ENCODE measurements at places on chromosomes 12 and 14.

DNA sequence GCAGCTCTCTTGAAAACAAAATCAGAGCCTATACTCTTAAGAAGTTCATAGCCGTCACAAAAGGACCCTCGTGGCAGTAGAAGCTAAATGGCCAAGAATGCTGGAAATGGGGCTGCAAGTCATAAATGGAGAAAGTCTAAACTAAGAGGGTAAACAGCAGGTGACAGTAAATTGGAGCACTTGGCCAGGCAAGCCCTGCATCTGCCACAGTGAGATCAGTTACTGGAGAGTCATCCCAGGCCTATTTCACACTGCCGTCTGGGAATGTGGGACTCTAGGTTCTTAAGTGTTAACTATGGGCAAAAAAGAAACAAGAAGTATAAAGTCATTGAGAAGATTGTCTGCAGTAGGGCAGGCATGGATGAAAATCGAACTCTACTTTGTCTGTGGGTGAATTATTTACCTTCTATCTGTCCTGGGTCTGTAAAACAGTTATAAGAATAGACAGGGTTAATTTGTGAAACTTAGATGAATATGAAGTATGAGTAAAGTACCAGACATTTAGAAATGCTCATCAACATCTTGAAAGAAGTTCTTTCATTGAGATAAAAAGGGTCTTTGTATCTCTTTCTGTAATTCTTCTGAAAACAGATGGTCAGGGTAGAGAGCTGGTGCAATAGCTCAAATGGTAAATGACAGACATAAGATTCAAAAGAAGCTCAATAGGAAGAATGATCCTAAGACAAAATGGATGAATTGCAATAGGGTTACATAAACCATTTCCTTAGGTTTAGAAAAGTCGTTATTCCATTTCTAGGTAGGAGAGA is 792.5 kb downstream of the DIO2 start:
- DNase-seq, result no peak

GRCh38 chr12:58804749-58805148 is 115.6 kb downstream of the LRIG3 start:
- no peak for DNase-seq

GRCh38 chr12:131096681-131097181 is 143.0 kb downstream of the ADGRD1 start:
- DNase-seq, result no peak

DNA sequence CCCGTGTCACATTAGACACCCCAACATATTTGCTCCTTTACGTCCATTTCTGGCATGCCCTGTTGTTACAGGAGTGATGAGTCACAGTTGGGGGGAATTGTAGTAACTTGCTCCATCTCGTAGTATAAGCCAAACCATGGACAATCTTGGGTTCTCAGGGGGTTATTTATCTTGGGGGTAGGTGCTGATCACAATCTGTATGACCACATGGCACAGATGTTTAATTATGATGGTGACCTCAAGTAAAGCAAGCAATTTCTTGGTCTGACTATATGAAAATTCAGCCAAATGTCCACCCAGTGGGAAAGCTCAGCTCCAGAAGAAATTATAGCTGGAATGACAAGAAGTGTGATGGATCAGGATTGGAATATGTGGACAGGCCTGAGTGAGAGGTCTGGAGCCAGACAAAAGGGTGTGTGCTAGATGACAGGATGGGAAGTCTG is 32.1 kb upstream of the STON2 start:
- no peak for DNase-seq

DNA sequence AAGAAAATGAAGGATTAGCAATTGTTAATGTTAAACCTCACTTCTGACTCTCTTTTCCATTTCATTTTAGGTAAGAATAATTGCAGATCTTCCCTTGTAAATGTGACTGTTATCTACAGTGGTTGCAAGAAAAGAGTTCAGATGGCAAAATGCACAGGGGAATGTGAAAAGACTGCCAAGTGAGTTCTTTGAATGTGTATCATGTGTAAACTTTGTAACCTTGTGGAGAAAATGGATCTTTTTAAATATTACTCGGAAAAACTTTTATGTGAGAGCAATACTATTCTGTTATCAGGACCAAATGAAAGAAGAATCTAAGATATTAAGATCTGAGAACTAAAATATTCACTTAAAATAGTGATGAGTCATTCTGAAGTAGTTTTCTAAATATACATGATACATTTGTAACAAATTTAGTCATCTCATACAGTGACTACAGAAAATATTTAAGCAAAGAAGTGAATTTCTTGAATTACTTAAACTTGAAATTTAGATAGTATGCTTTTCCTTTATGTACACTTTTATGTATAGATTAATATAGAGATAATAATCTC is 122.5 kb upstream of the CNTN1 start:
- DNase-seq, result no peak

GRCh38 chr14:69620981-69621380 is 9.6 kb downstream of the SUSD6 start:
- DNase-seq, result no peak

GRCh38 chr14:37855871-37856270 is 260.4 kb downstream of the TTC6 start:
- DNase-seq, result no peak

DNA sequence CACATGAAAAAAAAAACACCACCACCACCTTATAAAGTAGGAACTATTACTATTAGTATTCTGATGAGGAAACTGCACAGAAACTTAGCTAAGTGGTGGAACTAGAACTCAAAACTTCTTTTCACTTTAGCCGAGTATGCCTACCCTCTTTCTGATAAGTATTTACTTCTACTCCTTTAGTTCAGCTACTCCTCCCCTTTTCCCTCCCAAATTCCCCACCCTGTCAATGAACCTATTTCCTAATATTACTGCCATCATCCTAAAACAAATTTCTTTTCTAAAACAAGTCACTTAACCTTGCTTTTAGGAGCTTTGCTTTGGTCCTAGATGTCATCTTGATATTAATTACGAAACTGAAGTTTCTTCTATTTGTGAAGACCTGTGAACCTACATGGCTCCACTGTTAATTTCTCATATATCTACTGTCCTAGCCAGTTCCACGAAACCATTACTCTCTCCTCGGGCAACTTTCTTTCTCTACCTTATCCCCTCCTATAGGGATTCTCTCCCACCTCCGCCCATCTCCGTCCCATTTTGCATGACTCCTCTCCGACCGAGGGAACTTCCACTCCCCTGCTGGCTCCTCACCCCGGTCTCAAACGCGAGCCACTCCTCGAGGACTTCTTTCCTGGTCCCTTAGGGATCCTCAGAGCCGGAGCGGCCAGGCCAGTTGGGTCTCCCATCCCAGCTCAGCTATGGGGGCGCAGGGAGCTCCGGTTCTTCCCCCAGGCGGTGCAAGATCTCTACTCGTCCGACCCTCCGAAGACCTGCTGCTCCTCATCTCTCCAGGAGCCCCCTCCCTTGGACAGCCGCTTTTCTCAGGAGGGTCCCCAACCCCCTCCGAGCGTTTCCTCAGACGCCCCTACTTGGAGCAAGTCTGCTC is 1.1 kb downstream of the NUMB start:
- DNase-seq, result peak; percentile 40

DNA sequence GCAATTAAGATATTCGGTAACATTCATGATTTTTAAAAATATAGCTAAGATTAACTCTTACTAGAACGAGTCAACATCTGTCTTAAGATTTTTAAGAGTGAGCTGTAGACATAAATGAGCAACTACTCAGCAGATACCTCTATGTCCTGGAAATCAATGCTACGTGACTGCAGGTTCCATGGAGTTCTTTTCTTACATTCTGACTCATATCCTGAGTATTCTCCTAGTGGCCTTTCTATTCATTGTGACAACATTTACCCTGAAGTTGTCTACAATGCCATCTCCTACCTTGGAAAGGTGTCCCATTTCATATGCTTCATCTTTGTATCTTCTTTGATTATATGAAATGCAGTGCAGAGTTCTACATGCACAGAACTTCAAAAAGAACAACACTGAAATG is 59.9 kb downstream of the PKP2 start:
- DNase-seq, result no peak

GRCh38 chr12:104480012-104480411 is 23.3 kb downstream of the CHST11 start:
- no peak for DNase-seq

- no peak for DNase-seq
Observed at GRCh38 chr14:87305345-87305744, 687.6 kb downstream of the GALC start.

DNA sequence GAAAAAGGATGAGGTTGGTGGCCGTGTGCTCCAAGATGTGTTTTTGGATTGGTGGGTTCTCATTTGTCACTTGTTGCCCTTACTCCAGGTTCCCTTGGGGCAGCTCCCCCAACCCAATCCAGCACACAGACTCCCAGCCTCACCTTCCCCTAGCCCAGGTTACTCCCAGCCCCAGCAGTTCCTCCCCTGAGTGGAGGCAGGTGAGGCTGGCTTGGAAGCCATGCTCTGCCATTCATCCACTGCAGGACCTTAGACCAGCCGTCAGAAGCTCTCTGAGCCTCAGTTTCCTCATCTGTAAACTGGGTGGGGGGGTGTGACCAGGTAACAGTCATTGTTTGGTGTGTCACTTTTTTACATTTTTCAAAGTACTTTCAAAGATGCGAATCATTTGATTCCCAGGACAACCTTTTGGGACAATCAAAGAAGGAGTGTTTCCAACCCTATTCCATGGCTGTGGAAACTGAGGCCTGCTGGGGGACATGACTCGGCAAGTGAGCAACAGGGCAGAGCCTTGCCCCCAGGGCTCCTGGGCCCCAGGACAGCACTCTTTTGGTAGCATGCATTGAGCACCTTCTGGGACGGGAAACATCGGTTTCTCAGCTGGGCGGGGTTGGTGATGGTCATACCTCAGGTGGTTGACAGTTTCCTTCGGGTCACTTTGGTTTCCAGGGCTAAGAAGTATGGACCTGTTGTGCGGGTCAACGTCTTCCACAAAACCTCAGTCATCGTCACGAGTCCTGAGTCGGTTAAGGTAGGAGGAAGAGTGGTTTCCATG is 7.2 kb downstream of the CYP46A1 start:
- no peak for DNase-seq

- no peak for DNase-seq
Observed at GRCh38 chr12:68665016-68665569, 21.7 kb upstream of the NUP107 start.

DNA sequence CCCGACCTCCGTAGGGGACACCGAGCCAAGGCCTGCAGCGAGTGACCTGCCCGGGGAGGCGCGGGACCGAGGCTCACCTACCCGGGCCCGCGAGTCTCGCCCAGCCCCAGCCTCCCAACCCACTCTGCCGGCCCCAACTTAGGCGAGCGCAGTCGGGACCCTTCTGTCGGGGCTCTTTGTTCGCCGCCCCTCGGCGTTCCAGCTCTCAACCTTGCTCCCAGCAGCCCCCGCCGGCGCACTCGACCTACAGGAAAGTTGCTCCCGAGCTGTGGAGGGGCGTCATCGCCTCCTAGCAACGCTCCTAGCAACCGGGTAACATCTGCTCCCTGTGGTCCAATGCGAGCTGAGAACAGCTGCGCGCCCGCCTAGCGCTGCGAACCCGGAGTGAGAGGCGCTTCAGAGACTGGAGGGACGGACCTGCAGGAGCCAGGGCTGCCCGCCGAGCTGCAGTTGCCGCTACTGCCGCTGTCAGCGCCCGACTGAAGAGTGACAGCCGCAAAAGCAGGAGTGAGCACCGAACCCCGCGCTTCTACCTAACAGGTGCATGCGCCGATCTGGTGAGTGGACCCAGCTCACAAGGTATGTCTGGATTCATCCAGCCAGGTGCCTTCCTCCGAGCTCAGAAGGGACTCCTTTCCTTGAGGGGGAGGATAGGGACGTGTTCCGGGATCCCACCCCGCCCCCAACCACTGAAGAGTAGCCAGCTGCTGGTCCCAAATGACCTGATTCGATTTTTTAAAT is 355.0 kb downstream of the SNAPC1 start:
- DNase-seq, result peak; percentile 93

- DNase-seq, result no peak
Observed at GRCh38 chr12:58419905-58420304, 478.5 kb downstream of the ATP23 start.

GRCh38 chr14:78721756-78722480 is 551.7 kb downstream of the NRXN3 start:
- DNase-seq, result no peak

DNA sequence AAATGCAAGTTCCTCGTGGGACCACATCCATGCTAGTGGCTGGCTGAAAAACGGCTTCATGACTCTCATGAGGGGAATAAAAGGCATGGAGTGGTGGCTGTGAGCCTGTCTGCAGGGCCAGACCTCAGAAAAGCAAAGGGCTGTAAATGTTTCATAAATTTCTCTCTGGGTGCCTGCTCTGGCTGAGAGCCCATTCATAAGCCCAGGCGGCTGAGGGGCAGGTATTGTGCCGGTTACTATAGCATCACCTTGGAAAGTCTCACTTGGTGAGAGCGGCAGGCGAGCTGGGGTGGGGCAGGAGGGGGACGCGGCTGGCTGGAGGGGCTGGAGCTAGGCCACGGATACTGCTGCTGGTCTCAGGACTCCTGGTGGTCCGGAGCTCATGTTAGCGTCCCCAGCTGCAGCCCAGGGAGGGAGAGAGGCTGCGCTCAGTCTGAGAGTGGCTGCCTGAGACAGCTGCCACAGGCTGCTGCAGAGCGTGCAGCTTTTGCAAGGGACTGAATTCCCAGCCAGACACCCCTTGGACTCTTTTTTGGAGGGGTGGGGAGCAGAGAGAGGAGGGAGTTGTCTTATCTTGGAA is at the start of gene SLC17A8:
SLC17A8 (plus strand) TSS at position 431 of the 580 bp plus-strand sequence. CDS start 318 bp downstream, outside the sequence.
- peak; percentile 30 for DNase-seq

- DNase-seq, result no peak
Observed at GRCh38 chr12:92488735-92489134, 214.1 kb upstream of the PLEKHG7 start.

- no peak for DNase-seq
Observed at GRCh38 chr12:122265886-122266229, 436 bp downstream of the VPS33A start.

- DNase-seq, result no peak
Observed at GRCh38 chr12:26750531-26751175, 82.3 kb downstream of the ITPR2 start.

DNA sequence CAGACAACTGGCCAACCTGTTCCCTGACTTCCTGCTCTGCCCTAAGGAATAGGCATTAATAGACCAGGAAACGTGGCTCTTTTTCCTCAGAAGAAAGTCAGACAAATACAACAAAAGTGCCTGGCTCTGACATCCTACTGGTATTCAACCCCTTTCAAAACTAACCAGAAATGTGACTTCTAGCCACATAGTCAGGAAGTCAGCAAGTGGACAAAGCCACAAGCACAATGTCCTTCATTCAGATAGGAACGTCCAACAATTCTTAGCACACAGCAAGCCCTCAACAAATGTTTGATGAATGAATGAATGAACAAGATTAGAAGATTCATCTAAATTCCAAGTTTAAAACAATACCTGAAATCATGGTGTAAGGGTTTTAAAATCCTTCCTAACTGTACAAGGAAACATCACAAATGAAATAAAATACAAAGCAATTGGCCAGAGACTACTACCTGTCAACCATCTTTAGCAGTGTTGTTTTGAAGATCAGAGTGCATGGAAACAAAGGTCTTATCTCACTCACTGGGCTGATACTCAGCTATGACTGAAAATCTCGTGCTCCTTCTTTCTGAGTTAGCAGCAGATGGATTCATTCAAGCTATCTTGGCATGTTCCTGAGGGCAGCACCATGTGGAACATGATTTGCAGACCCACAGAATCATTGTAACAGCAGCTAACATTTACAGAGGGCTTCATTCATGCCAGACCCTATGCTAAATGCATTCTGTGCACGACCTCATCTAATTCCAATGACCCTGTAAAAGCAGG is 16.5 kb downstream of the APPL2 start:
- DNase-seq, result no peak

- DNase-seq, result peak; percentile 21
Observed at GRCh38 chr12:131860472-131861260, 32.5 kb downstream of the MMP17 start.

Data from neuronal stem cell (in vitro differentiated cells).